AG04450 (cell line): ENCODE measurements at places on chromosomes 16 and 17. TPM values are rescaled to one million over a fixed set of nuclear protein-coding genes. Genes with fewer than 3 reads are reported as not detected.

GRCh38 chr16:56042416-56042815 is 148.9 kb upstream of the GNAO1 start:
- DNase-seq: no peak

DNA sequence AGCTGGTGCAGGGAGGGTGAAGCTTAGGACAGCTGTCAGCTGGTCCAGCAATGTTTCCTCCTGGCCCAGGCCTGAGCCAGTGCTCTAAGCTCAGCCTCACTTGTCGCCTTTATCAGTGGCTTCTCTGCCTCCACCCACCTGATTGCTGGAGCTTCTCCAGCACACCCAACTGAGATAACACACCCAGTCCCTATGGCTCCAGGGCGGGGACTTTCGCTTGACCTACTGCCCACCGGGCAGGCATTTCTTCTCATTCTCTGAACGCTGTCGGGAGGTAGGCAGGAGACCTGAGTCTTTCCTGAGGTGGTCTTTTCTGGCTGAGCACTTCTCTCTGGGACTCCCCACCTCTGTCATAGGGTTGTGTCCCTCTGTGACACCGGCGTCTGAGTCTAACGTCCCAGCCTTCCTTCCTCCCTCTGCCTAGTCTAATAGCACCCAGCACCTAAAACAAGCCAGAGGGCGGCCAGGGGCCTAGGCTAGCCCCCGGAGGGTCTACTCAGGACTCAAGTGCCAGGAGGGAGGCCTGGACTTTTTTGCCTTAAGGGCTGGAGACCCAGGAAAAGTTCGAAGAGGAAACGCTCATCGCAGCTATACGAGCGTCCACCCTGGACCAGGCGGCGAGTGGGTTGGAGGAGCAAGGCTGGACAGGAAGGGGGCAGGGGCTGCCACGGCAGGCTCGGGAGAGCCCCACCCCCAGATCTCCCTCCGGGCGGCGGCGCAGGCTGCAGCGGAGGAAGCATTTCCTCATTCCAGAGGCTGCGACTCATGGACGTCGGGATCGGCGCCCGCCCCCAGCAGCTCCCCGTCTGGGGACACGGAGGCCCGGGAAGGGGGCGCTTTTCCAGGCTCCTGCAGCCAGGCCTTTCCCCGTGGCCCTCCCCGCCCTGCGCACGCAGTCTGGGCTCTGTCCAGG is 756 bp downstream of the TAX1BP3 start:
- DNase-seq: peak; percentile 83

GRCh38 chr16:50534556-50534955 is 13.6 kb upstream of the NKD1 start:
- no peak for DNase-seq

- no peak for DNase-seq
Measured at GRCh38 chr16:29808219-29808900, 2.0 kb downstream of the MAZ start.

DNA sequence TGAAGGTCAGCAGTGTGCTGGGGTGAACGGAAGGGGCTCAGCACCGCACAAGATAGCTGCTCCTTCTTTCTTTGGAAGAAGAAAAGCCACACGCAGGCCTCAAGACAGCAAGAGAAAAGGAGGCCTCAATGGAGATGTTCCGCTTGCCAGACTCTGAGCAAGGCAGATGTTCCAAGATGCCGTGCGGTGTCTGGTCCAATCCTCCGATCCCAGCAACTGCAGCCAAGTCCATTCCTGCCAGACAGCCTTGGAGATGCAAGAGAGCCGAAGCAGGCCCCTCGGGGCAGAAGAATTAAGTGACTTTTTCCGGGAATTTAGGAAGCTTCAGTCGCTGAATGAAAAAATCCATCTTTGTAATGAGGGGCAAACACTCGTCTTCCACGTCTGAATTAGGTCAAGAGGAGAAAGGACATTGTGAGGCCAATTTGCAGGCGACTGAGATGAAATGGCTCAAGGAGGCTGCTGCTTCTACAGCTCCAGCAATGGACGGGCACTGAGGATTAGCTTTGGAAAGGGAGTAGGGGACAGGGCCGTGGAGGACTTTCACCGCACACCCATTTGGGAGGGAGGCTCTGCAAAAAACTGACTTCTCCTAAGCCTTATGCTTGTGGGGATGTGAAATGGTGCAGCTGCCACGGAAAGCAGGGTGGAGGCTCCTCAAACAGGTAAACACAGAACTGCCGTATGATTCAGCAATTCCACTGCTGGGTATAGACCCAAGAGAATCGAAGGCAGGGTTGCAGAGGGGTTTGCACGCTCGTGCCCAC is 44.7 kb downstream of the RPH3AL start:
- DNase-seq: no peak

GRCh38 chr17:70661342-70662222 is 492.2 kb downstream of the KCNJ2 start:
- no peak for DNase-seq

DNA sequence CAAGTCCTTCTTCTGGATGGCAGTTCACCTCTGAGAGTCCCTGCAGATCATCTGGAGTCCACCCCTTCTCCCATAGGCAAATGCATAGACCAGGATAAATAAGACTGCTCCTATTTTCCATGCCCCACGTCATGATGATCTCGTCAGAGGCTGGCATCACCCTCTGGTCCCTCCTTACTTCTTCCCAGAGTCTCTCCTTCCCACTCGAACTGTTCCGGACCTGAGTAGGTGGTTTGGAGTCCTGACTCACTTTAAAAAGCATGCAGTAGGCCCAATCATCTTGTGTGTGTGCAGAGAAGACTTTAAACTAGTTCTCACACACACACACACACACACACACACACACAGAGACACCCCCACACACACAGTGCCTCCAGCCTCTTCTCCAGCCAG is 72.0 kb downstream of the SOX9 start:
- DNase-seq: peak; percentile 18

Gene OR1A1
- polyA plus RNA-seq: not detected in 2 replicates
